ENCODE measurements at places on chromosomes 11 and 22. TPM values are rescaled to one million over a fixed set of nuclear protein-coding genes. Genes with fewer than 3 reads are reported as not detected.

GRCh38 chr11:68763181-68763721 is 11.9 kb upstream of the TESMIN start:
- peaks cover 11% of the 10 kb centered on the region for H3K36me3 ChIP-seq
- H3K4me3 ChIP-seq = no peak overlapping the region
- H3K27me3 ChIP-seq = peaks cover 2% of the 10 kb centered on the region
- DNase-seq = peak; percentile 17
- peaks cover 8% of the 10 kb centered on the region for H3K4me1 ChIP-seq

Gene VWA5A
- not detected for total RNA-seq

GRCh38 chr22:33766091-33766490 is 154.2 kb downstream of the LARGE1 start:
- no peak overlapping the region for H3K27ac ChIP-seq
- peaks cover 13% of the 10 kb centered on the region for H3K36me3 ChIP-seq
- DNase-seq = no peak
- H3K27me3 ChIP-seq = peaks cover 2% of the 10 kb centered on the region
- no peaks in the 10 kb centered on the region for H3K4me1 ChIP-seq
- no peak overlapping the region for H3K4me3 ChIP-seq

- H3K4me1 ChIP-seq = peaks cover 14% of the 10 kb centered on the region
- DNase-seq = no peak
- H3K36me3 ChIP-seq = no peaks in the 10 kb centered on the region
- no peak overlapping the region for H3K27ac ChIP-seq
- no peak overlapping the region for H3K4me3 ChIP-seq
Observed at GRCh38 chr22:27046086-27046485, 388.7 kb downstream of the MIAT start.

GRCh38 chr11:61874377-61874809 is 17.0 kb downstream of the FADS3 start:
- H3K4me3 ChIP-seq = no peak overlapping the region
- peaks cover 8% of the 10 kb centered on the region for H3K27me3 ChIP-seq
- H3K36me3 ChIP-seq = no peaks in the 10 kb centered on the region
- H3K4me1 ChIP-seq = peaks cover 22% of the 10 kb centered on the region
- peak overlapping the region; percentile 42 for H3K27ac ChIP-seq
